Foreskin fibroblast (primary cell): ENCODE measurements at places on chromosomes 5 and 9.
A peak's percentile ranks its signal among the peaks of the same experiment; 100 is the strongest.

DNA sequence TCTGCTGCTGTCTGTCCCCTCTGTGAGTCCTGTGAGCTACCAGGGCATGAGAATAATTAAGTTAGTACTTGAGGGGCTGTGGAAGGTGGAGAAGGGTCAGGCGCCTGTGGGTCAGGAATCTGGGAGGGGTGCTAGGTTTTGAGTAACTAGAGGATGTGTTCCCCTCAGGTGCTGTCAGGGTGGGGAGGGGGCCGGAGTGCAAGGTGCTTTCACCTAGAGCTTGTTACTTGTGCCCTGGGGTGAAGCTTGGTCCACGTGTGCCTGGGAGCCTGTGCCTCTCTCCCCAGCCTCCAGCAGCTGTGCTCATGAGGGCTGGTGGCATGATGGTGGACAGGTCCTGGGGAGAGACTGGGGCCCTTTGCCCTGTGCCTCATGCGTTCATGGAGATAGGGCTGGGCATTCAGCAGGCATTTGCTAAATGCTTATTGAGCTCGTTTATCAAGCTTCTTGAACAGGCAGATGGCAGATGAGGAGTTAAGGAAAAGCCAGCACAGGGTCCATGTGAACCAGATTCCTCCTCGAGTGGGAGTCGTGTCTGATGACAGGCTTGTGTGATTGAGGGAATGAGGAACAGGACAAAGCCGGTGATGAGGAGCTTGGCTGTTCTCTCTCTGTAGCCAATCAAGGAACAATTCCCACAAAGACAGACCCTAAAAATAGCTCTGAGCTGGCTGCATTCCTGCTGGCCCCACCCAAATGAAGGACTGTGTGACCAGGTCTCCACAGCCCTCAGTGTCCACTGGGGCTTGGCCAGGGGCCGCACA is 40.9 kb downstream of the CACNA1B start:
- DNase-seq, result no peak

DNA sequence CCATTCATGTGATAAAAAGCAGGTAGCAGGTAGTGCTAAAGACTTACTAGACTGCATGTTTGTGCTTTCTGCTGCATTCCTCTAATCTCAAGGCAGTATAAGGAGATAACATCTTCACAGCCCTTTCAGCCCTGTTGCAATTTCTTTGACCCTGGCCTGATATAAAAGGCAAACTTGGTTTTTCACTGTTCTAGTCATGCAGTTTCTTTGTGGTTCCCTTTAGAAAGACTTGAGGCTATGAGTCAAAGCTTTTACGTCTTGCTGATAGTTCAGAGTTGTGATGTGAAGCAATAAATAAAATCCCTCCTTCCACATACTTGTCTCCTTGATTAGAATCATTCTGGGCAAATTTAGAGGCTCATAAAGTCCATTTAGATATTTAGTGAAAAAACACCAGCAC is 88.6 kb upstream of the CDKN2B start:
- peak; percentile 73 for DNase-seq

DNA sequence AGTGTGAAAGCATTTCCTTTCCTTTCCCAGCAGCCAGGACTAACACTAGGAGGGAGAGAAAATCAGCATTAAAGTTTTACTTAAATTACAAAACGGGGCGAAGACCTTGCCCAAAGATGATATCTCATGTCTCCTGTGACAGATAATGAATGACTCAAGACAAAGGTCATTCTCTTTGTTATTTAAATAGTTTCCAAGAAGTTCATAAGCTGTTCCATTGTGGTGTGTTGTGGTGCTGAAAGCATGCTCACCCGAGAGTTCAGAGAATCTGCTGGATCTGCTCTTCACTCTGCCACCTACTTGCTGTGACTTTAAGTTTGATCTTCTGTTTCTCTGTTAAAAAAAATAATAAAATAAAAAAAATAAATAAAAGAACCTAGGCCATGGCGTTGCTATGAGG is 265.9 kb upstream of the NR4A3 start:
- no peak for DNase-seq

DNA sequence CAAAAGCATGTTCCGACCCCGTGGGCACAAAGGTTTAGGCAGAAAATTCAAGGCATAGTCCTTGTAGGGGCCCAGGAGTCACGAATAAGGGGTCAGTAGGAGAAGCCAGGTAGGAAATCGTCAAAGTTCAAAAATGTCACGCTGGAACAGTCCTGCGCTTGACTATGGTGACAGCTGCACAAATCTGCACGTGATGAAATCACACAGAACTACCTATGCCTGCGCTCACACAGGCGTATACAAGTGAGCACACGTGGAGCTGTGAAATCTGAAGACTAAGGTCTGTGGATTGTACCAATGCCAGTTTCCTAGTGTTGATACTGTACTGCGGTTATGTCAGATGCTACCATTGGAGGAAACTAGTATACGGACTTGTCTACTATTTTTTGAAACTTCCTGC is 303.1 kb upstream of the PANK3 start:
- DNase-seq, result no peak

GRCh38 chr5:44911501-44911900 is 102.8 kb downstream of the MRPS30 start:
- no peak for DNase-seq

DNA sequence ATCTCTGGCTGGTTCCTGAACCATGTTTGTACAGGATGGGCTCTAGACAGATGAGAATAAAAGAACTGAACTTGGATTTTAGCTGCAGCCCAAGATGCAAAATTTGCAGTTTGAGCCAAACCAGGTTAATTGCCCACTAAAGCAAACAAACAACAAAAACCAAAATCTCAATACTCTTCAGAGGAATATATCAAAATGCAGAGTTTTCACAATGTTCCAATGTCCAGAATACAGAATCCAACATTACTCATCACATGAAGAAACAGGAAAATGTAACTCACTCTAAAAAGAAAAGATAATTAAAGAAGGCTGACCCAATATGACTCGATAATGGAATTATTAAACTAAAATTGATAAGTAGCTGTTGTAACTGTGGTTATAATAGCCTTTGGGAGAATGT is 20.4 kb downstream of the FOXI1 start:
- DNase-seq, result no peak

- DNase-seq, result peak; percentile 14
Measured at GRCh38 chr9:85223506-85224125, 518.1 kb downstream of the AGTPBP1 start.

- DNase-seq, result no peak
Measured at GRCh38 chr9:3939820-3940219, 360.0 kb downstream of the GLIS3 start.

GRCh38 chr9:130147198-130147597 is 25.0 kb upstream of the NCS1 start:
- DNase-seq, result no peak

DNA sequence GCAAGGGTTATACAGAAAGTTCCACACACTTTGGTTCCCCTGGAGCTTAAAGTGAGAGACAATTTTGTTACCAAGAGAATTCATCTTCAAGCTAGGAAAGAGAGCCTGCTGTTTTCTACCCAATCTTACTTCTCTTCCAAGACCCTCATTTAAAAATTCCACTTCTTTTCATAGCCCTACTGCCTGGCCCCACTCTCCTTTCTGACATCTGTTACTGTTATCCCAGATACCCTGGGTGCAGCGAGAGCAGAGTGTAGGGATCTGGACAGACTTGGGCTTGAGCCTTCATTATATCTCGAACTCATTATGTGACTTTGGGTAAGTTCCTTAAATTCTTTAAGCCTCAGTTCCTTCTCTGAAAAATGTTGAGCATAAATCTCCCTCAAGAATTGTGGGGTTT is 263.1 kb downstream of the ASTN2 start:
- no peak for DNase-seq

DNA sequence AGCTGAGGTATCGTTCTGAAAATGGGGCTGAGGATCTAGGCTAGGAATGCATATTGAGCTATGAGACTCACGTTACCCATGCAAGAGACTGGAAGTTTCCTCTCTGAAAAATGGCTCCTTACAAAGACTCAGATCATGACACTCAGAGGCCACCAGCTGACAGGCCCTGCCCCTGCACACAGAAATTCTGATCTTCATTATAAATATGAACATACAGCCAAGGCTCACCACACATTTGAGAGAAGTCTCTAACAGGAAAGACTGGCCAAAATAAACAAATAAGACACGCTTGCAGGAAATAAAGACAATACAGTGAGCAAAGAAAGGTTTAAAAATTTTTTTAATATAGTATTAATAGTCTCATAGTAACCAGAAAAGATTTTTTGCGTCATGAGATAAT is 365.9 kb downstream of the NFIB start:
- DNase-seq, result no peak

DNA sequence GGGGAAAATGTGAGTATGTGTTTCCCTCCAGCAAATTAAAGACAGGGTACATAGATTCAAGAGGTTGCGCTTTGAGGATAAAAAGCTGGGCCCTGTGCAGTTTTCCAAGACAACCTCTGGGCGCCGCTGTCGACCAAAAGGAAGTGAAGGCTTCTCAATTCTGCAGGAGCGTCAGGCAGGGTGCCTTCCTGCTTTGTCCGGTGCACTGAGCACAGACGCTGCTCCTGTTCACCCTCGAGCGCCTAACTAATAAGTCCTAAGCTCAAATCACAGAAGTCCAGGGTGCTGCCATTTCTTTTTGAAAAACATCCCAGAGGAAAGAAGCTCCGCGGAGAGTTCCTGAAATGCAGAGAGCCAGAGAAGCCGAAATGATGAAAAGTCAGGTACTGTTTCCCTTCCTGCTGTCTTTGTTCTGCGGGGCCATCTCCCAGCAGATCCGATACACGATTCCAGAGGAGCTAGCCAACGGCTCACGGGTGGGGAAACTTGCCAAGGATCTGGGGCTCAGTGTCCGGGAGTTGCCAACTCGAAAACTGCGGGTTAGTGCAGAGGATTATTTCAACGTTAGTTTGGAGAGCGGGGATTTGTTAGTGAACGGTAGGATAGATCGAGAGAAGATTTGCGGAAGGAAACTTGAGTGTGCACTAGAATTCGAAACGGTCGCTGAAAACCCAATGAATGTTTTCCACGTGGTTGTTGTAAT is at the start of gene PCDHGB1:
PCDHGB1 (plus strand) TSS at position 183 of the 703 bp plus-strand sequence; CDS start at position 345, 162 bp downstream.
- DNase-seq, result peak; percentile 77

GRCh38 chr5:172347496-172348052 is 64.0 kb upstream of the UBTD2 start:
- no peak for DNase-seq

DNA sequence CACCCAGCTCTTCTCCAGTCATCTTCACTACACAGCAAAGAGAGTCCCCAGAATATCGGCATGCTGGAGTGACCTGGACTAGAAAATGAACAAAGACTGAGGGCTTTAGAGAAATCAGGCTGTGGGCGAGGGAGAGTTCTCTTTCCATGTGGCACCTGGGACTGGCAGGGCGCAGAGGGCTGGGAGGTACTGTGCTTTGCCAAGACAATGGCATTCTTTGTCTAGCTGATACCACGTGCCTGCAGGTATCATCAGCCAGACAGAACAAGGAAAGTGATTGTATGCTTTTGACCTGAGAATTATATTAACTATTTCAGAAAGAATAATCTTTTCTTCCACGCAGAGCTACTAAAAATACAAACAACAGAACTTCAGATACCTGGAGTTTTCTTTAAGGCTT is 30.5 kb downstream of the DDX31 start:
- no peak for DNase-seq

DNA sequence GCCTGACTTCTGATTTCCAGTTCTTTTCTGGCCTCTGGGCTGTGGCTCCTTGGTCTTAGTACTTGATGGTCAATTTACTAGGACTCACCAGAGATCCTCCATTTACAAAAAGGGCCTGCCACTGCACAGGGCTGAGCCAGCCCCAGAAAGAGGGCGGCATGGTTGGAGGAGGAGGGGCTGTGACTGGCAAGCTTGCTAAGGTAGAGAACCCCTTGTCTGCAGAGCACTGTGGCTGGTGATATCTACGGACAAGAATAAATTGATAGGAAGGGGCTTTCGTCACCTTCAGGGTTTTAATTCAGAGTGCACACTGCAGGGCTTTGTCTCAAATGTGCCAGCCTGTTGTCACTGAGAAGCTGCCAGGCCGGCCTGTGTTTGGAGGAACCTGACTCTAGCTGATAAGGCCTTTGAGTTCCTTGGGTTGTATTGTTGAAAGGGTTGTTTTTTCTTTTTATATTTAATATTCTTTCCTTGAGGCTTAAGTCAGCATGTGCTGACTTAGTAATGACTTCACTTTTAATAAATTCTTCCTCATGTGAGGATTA is 15.1 kb downstream of the SLC22A5 start:
- no peak for DNase-seq

DNA sequence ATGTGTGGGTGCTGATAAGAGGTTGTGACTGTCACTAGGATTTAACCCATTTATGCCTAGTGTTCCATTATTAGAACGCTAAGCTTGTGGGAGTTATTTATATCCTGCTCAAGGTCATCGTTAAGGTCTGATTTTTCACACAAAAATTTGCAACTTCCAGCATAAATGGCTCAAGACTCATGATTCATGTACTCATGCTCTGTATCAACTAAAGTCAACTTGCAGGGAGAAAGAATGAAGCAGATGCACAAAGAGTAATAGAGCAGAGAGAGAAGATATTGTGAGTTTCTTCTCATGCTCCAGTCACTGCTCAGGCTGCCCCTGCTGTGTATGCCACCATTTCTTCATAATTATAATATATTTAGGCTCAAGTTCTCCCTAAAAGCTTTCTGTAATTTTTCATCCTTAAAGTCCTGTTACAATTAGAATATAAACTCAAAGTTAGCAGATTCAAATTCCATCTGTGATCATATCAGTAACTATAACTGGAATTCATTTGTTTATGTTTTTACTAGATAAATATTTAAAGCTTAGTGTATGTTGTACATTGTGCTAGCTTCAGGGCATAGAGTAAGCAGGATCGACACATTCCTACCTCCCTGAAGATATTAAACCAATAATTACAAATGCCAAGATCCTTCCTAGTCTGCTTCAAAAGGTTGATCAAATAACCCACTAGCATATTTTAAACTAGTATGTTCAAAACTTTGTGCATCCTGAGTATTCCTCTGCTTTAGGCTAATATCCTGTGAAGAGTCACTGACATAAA is 136.7 kb downstream of the NUDT12 start:
- no peak for DNase-seq

DNA sequence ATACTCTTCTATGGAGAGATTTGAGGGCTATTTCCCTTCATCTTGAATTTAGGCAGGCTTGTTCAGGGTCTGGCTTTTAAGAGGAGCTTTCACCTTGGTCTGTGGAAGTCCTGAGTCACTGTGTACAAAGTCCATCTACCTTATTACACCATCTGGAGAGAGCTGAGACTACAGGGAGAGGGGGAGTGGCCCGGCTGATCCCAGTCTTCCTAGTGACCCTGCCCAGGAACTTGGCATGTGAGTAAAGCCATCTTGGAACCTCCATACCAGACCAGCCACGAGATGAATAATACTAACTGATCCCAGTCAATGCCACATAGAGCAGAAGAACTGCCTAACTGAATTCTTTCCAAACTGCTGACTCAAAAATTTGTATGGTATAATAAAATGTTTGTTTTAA is 8.4 kb upstream of the IL6ST start:
- DNase-seq, result peak; percentile 81

DNA sequence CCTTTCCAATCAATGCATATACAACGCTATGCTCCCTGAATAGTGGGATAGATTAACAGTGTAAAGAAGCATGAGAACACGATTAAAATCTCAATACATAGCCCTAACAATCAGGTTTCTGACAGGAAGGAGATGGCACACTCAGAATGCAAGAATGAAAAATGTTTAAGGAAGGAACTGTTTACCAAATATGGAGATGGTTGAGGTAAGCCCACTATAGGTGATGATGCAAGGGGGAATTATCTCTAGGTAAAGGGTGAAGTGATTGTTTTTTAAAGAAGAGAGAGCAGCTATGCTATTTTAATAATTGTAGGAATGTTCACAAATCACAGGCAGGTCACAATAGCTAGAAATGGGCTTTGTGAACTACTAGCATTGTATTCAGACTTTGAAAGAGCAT is 302.4 kb downstream of the CHSY3 start:
- DNase-seq, result no peak
